ENCODE measurements at places on chromosomes 6 and 20.

- no peak for DNase-seq
Measured at GRCh38 chr6:165679326-165679725, 16.3 kb upstream of the PDE10A start.

DNA sequence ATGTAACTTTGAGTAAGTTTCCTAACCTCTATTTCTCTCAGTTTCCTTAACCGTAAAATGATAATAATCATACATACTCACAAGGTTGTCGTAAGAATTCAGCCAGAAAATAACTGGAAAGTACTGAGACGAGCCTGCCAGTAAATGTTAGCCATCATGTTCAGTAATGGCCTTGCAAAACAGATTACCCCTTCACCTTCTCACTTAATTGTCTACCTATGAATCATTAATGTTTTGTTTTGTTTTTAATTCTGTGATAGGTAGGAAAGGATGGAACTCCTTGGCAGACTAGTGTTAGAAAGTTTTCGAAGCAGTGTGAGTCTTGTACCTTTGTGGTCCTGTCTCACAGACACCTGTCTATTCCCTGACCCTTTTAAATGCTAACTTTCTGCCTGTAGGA is 50.6 kb downstream of the MAPK14 start:
- DNase-seq: no peak

- DNase-seq: peak; percentile 4
Measured at GRCh38 chr6:137043710-137044365, 927 bp downstream of the IL20RA start.

- DNase-seq: no peak
Measured at GRCh38 chr20:32648761-32649650, 24.7 kb downstream of the C20orf203 start.

- DNase-seq: no peak
Measured at GRCh38 chr20:59439243-59439642, 138.8 kb downstream of the EDN3 start.

GRCh38 chr20:46775806-46776205 is 66.4 kb downstream of the SLC2A10 start:
- DNase-seq: no peak

DNA sequence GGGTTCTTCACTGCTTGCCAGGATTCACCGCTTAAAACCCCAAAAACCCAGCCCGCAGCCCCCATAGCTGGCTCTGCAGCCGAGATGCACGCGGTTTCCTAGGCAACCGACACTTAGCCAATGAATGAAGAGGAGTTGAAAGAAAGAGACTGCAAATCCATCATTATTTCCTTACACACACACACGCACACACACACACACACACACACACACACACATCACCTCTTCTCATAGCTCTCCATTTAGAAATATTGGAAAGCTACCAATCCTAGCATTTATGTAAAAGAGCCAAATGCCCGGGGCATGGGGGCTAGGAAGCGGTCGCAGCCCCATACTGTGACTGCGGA is 3.4 kb upstream of the TUBB2B start:
- DNase-seq: no peak

GRCh38 chr6:29617782-29618554 is 15.0 kb downstream of the GABBR1 start:
- DNase-seq: no peak

- DNase-seq: no peak
Measured at GRCh38 chr20:10795286-10796026, 121.7 kb upstream of the JAG1 start.

DNA sequence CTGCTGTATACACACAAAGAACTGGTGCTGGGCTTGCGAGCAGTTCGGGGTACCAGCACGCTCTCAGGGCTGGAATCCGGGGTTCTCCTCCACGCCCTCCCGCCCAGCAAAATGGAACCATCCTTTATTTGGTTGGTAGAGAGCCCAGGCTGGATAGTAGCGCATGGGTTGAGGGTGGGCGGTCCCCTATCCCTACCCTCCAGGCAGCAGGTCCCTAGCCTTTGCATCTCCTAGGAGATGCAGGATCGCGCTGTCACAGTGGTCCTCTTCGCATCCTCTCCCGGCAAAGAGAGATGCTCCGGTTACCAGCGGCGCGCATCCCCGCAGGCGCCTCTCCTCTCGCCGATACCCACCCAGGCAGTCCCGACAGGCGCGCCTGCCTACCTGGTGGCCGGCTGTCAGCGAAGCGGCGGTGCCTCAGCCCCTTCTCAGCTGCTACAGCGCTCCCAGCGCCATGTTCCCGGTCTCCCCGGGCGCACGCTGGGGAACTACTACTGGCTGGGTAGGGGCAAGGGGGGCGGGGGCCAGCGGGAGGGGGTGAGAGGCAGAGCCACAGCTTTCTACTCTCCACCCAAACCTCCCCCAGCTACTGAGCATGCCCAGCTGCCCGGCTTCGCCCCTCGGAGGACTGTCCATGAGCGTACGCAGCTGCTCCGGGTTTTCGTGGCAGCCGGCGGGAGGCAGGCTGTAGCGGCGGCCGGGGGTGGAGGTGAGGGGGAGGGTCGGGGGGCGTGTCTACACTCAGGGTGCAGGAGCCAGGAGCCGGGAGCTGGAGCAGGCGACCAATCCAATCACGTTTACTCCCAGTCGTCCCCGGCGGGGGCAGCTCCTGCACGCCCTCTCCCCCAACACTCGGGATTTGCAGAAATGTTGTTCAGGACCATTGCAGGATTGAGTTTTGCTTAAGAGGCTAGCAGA is at the start of gene PAK5:
PAK5 (minus strand) TSS at position 699 of the 918 bp plus-strand sequence. CDS start 194,748 bp downstream, outside the sequence.
- no peak for DNase-seq

DNA sequence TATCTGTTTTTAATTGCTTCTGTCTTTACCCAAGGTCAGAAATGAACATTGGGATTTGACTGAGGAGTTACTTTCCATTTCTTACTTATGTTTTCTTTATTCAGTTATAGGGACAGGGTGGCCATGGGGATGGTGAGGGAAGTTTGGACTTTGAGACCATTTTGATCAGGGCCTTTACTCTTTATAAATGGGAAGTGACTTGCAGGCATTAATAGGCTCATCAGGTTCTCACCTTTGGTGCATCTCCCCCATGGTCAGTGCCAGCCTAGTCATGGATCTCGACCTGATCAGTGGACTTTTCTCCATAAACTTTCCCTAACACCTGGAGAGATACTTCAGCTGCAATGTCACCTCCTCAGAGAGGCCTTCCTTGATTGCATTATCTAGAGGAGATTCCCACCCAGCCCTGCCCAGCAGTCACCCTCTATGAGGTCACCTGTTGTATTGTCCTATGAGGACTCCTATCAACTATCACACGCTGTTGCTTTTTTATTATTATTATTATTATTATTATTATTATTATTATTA is 16.8 kb upstream of the ZMYND8 start:
- DNase-seq: no peak

DNA sequence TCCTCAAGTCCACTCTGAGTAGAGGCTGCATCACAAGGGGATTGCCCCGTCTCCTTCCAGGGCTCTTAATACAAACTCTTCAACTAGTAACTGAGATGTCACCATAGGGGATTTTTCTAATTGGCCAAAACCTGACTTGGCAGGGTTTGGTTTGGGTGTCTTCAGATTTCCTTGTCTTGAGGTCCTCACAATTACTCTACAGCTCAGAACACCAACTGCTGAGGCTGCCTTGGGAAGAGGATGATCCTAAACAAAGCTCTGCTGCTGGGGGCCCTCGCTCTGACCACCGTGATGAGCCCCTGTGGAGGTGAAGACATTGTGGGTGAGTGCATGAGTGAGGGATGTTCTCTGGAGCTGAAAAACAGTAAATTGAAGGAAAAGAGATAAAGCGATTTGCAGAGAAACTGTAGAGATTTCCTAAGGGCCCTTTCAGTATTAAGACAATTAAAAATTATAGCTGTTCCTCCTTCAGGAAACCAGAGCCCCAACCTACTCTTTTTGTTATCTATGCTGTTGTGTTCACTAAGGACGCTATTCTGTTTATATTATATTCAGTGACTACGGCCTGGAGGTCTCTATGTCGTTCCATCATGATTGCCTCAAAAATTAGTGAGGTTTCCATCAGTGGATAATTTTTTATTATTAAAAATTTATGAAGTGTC is at the start of gene HLA-DQA1:
HLA-DQA1 (plus strand) TSS at position 188 of the 662 bp plus-strand sequence; CDS start at position 241, 53 bp downstream.
- no peak for DNase-seq

GRCh38 chr20:59866338-59866737 is 67.1 kb downstream of the SYCP2 start:
- DNase-seq: no peak

DNA sequence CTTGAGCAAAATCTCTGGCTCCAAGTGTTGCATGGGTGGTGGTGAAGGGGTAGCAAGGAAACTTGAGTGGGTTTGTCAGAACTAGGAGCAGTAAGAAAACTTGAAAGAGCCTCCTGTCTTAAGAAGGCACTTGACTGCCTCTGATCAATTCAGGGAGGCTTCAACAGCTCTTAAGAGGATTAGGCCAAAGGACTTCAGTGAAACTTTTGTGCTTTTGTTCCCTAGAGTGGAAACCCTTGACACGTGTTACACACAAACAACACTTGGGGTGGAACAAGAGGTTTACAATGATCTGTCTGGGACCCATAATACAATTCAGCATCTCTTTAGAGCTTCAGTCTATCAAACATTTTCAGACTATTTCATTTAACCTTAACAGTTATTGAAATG is 80.1 kb upstream of the ARMC2 start:
- DNase-seq: no peak

GRCh38 chr20:48354903-48355302 is 472.9 kb downstream of the PREX1 start:
- no peak for DNase-seq

GRCh38 chr20:4150070-4150441 is 134.7 kb upstream of the RNF24 start:
- DNase-seq: no peak

GRCh38 chr6:43499028-43499815 is 10.9 kb downstream of the LRRC73 start:
- DNase-seq: no peak

DNA sequence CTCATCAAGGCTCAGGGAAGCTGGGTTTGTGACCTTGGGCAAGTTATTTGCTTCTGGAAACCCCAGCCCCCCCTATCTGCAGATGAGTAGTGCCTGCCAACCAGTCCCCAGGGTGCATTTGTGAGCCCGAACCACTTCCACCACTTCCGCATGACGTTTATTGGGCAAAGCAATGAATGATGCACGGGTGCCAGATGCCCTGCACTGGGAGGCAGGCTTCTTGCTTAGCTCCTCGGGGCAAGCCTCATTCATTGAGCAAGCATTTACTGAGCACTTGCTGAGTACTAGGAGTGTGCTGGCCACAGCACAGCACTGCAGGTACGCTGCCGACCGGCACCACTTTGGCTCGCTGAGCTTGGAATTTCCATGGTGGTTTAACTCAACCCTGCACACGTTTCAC is 60.2 kb downstream of the GNAS-AS1 start:
- DNase-seq: no peak

DNA sequence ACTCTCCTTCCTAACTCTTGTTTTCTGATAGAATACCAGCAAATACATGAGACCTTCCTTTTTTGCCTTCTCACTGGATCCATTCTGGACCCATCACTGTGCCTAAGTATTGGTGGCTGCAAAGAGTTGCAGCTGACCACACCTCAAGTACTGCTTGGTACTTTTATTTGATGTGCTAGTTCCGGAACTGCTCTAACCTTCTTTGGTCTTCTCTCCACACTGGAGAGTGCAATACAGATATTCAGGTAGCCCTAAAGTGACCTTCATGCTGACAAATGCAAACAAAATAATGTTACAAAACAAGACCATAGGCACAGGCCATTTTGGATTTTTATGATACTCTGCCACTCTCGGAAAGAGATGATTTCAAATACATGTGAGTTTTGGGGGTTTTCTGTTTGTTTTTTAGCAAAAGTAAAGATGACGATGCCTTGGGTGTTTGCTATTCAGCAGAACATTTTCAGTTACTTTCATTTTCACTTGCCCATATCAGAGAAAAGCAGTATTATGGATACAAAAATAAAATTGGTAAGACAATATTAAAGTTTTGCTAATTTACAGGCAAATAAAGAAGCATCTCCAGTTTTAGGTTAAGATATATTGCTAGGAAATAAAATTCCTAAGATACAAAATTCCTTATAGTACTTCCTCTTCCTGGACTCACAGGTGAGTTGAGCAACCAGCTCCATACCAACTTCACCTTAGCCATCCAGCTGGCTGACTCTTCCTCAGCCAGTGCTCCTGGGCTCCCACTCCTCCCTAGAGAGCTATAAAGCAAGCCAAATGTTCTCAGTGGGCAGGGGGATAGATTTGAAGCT is 42.0 kb downstream of the PTPRK start:
- no peak for DNase-seq

DNA sequence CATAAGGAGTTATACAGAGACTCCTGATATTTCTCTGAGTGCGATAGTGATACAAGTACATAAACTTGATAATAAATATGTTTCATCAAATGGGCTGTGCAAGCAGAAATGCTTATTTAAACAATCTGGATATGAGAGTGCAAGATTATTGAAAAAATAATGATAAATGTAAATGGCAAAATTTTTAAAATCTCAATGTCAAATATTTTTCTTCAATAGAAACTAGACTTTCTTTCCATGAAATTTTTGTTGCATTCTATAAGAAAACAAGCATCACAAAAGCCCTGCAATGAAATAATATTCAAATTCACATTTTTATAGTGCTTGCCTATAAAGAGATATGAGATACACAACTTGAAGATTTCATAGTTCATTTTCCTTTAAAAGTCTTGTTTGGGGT is 2.7 kb downstream of the PACRG start:
- no peak for DNase-seq

DNA sequence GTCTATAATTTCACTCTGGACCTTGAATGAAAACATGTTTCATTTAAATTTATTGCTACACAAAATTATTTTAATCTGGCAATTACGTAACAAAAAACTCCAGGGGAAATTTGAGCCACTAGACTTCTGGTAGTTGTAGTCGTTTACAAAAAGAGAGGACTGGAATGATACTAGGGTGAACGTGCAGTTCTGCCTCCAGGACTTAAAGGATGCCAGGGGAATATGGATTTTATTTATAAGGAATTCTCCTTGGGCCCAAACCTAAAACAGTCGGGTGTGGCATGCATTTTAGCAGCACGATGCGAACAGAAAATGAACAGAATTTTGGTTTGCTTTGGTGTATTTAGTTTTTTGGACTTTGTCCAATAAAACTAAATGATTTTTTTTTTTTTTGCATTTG is 76.9 kb downstream of the PRL start:
- DNase-seq: no peak

GRCh38 chr6:137297887-137298286 is 78.7 kb upstream of the IFNGR1 start:
- peak; percentile 41 for DNase-seq

DNA sequence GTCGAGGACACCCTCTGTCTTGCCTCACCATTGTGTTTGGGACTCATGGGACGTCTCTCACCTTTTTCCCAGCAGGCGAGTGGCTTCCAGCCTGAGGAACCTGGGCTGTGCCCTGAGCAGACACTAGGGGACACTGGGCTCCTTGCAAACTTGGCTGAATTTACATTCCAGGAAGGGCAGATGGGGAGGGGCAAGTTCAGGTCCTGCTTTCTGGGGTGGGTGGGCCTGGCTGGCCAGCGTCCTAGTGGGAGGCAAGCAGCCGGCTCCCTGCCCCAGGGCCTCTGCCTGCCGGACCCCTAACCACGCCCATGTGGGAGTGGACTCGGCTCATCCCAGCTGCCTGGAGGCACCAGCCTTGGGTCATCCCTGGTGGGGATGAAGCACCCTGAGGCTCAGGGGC is 48.2 kb upstream of the MLN start:
- no peak for DNase-seq

- no peak for DNase-seq
Measured at GRCh38 chr20:49230021-49230420, 10.8 kb downstream of the DDX27 start.
